ENCODE measurements at places on chromosomes 4 and X.

DNA sequence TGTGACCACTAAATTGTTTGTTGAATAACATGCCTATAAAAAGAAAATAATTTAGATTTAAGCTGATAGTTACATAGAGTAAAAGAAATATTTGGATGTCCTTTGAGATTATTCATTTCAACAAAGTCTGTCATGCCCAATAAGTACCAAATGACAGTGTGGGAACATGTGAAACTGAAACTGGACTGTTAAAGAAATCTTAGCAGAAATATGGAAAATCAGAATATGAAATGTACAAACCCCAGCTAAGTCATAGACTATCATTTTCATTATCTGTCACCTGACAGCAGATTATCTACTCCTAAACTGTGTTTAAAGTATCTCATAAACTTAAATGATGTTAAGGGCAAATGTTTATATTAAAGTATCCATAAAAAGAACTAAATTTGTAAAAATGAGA is 437.8 kb upstream of the FAM241A start:
- no peak for DNase-seq

DNA sequence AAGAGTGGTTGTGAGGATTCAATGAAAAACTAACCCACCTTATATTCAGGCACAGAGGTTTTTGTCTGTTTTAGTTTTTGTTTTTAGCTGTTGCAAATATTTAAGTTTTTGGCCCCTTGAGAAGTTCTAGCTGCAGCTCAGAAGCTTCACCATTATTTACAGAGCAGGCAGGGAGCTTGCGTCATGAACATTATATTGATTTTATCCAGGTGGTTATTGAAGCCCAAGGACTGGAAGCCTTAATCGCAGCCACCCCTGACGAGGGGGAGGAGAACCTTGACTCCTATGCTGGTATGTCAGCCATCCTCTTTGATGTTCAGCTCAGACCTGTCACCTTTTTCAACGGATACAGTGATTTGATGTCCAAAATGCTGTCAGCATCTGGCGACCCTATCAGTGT is 38.1 kb downstream of the MTTP start:
- DNase-seq = no peak

DNA sequence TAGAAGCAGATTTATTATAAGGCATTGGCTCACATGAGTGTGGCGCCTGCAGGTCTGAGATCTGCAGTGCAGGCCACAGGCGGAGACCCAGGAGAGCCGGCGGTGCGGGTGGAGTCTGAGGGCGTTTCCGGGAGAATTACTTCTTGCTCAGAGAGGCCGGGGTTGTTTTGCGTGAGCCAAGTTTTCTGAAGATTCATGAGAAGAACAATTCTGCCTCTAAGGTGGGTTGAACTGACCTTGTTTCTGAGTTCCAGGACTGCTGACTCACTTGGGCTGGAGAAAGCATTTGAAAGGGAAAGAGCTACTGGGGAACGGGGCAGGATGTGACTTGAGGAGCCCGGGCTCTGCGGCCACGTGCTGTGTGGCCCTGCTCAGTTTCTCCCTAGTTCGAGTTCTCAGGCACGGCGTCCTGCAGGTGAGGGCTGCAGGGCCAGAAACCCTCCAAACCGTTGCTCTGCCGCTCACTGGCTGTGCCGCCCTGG is 36.7 kb upstream of the SORCS2 start:
- no peak for DNase-seq

DNA sequence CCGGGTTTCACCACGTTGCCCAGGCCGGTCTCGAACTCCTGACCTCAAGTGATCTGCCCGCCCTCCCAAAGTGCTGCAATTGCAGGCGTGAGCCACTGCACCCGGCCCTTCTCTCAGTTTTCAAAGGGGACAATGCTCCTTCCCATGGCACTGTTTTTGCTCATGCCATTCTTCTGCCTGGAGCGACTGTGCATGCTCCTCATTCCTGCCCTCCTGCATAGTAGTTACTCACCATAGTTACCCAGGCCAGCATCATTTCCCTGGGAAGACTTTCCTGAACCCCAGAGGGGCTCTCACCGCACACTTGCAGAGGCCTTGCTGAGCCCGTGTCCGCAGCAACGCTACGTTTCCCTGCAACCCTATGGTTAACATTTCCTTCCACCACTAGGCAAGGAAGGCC is 3.3 kb upstream of the CXCL9 start:
- DNase-seq = no peak

DNA sequence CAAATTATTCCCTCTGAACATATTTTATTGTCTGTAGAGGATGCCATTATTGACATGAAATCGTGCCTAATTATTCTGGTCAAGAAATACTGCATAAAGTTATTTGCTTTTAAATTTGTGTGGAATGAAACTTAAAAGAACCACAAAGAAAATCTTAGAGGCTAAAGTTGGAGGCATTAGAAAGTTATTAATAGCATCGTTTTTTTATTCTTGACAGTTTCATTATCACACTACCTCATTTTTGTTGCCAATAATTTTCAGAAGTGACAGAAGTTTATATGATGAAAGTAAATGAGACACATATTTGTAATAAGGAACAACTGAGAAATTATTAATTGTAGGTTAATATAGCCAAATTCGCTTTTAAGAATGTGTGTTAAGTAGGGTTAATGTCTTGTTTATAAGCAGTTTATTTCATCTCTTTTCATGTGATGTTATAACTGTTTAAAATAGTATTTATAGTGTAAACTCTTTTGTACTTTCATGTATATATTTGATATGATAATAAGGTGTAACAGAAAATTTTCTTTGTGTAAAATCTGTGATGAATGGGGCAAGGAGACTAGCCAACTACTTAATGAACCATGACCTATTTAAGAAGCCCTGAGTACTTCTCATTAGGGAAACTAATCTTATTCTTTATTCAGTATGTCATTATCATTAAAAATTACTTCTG is 54.5 kb upstream of the GRIA2 start:
- DNase-seq = no peak
